ENCODE measurements at places on chromosomes 5 and 9.

GRCh38 chr9:76985581-76985980 lies 33.9 kb upstream of the FOXB2 start:
- no peak for DNase-seq

GRCh38 chr9:129476821-129477611 lies 143.9 kb downstream of the C9orf50 start:
- DNase-seq, result no peak

DNA sequence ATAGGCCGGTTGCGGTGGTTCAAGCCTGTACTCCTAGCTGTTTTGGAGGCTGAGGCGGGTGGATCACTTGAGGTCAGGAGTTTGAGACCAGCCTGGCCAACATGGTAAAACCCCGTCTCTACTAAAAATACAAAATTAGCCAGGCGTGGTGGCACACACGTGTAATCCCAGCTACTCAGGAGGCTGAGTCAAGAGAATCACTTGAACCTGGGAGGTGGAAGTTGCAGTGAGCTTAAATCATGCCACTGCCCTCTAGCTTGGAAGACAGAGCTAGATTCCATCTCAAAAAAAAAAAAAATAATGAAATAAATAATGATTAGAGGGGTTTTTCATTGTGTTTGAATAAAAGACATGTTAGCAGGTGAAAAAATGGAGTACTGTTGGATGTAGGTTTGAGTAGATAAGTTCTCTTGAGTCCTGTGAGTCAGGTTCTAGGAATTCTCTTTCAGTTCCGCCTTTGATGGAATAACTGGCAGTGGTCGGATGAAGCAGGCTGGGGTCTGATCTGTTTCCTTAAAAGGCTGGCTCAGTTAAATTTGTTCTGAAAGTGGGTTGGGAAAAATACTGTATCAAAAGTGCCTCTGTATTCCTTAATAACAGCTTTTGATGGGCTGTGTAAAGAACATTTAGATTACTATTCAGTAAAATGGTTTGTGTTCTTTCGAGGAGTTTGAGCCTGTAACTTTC lies 73.2 kb downstream of the AOPEP start:
- DNase-seq, result no peak

- DNase-seq, result no peak
These were observed 13.0 kb downstream of the CLPTM1L start for GRCh38 chr5:1331861-1332405.

GRCh38 chr5:168875832-168876231 lies 296.7 kb upstream of the PANK3 start:
- DNase-seq, result no peak

DNA sequence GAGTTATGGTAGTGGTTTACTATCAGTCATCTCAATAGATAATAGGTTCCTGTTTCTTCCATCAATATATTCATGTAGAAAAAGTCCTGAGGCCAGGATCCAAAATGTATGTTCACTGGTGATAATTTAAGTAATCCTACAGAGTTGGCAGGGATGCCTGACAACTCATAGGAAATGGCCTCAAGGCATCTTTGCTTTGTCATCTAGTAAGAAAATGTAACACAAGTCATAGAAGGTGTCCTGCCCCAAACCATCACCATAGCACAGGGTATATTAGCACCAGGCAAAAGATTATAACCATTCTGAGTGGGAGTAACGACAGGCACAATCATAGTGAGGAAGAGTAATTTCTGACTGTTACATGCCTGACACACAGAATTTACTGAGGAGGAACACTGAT lies 257.0 kb downstream of the TMEM167A start:
- DNase-seq, result no peak

GRCh38 chr9:15475923-15476536 lies 34.7 kb downstream of the PSIP1 start:
- DNase-seq, result no peak

- no peak for DNase-seq
These were observed 30.1 kb upstream of the SIL1 start for GRCh38 chr5:139228201-139228803.

DNA sequence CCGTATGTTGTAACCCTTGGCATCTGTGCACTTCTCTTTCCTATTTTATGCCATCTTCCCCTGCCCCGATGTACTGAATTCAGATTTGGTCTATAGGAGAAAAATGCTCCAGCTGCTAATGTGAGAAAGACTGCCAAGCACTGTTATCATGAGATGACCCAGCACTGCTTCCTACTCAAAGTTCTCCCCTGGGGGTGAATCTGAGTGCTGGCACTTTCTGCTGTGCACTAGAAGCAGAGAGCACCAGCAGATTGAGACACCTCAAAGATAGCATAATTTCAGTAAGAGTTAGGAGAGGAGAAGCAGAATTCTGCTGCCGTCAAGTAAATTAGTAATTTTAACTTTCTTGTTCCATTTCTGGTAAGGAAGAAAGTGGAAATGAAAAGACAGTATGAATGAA lies 92.8 kb upstream of the ACOT12 start:
- DNase-seq, result no peak

DNA sequence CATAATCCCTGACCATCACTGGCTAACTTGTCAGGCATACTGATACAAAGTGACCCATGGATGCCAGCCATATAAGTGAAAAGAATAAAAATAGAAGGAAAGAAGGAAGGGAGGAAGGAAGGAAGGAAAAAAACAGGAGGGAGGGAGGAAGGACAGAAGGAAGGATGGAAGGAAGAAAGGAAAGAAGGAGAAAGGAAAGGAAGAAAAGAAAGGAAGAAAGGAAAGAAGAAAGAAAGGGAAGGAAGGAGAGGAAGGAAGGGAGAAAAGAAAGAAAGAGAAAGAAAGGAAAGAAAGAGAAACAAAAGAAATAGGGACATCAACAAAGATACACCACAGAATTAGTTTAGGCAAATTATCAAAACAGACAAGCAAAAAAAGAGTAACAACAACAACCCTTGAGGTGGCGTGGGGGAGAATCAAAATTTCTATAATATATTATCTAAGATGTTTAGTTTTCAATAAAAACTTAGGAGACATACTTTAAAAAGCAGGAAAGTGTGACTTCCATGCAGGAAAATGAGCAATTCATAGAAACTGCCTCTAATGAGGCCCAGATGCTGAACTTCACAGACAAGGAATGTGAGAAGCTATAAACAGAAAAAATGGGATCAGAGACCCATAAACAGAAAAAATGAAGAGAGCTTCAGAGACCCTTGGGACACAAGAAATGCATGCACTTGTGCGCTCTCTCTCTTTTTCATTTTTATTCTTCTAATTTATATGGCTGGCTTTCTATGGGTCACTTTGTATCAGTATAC lies 96.1 kb upstream of the NFIL3 start:
- DNase-seq, result no peak

DNA sequence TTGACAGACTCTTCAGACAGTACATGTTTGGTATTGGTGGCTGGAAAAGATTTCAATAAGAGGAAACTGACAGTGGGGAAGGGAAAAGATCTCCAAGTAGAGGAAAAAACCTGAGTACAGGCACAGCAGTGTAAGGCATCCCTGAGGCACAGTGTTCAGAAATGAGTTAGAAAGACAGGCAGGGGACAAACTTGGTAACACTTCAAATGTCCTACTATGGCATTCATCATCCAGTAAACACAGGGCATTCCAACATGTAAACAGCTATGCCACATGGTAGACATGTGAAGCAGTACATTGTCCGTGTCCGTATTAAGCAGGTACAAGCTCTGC lies 45.0 kb upstream of the NR5A1 start:
- DNase-seq, result no peak

- DNase-seq, result no peak
These were observed 113.7 kb upstream of the LMX1B start for GRCh38 chr9:126499911-126500599.

DNA sequence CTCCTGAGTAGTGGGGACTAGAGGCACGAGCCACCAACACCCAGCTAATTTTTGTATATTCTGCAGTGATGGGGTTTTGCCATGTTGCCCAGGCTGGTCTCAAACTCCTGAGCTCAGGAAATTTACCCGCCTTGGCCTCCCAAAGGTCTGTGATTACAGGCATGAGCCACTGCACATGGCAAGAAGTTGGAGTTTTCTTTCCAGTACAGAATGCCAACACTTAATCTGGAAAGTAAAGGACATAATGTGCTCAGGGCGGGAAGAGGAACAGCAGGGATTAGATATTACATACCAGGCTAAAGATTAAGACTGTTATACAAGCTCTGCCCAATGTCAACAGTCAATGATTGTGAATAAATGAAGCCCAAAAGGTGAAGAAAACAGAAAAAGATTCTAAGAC lies 47.2 kb upstream of the AGXT2 start:
- no peak for DNase-seq

DNA sequence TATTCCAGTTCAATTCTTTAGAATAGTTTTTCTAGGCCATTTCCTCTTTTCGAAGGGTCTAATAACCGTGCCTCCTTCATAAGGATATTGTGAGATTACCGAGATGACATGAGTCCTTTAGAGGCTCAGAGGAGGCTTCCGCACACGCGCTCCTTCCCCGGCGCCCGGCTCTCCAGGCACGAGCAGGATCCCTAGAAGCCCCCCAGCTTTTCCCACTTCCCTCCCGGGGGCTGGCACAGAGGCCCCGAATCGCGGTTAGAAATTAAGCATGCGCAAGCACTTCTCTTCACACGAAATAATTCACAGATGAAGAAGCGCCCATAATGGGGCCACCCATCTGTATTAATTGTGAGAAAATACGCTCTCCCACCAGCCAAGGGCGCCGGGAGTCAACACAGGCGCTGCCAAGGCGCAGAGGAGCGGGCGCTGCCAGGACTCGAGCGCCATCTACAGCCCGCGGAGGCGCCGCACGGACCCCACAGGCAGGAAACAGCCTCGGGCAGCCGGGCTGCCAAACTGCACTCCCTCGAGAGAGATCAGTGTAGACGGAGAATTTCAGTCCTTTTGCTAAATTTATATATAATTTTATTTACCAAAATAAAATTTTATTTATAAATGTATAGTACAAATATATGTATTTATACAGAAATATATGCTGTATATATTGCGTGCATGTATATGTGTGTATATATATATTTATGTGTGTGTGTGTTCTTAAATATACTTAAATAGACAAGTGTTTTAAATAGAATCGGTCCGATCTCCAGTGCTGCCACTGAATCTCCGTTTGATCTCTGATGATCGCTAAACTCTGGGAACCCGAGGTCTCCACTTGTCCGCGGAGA lies 258.1 kb upstream of the NFIL3 start:
- peak; percentile 72 for DNase-seq

DNA sequence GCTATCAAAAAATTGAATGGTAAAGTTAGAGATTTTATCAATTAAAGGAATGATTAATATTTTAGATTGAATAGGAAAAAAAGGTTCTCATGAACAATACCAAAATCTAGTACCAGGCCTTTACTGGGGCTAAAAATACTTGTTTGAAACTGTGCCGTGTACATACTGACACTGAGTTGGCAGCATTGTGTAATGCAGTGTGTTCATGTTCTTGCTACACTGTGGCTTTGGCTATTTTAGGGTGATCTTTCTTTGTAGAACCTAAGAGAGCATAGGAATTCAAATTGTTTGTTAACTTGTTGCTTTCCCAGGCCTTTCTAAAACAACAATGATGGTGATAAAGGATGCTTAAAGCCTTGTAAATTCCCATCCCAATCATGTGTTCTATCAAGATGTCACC lies 80.9 kb downstream of the KIF4B start:
- DNase-seq, result no peak

DNA sequence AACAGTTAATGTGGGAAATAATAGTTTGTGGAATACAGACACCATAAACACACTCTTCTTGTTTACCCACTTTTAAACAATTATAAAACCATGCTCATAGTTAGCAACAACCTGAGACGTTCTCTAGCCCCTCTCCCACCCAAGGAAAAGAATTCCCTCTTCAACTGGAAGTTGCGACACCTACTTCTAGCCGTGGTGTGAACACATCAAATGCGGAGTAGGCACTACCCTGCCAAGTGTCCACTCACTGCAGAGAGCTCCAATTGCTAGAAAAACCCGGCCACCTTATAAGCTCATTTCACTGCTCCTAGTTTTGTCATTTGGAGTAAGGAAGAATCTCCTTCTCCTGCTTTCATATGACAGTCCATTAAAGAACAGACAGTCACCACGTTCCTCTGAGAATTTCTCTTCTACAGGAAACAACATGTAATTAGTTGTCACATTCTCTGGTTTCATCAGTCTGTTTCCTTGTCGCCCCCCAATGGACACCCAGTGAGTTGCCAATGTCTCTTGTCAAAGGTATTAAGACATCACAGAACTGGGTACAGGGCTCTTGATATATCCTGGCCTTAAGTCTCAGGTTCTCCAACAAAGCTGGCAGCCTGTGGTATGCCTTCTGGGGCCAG lies 47.3 kb downstream of the PRLR start:
- peak; percentile 23 for DNase-seq

DNA sequence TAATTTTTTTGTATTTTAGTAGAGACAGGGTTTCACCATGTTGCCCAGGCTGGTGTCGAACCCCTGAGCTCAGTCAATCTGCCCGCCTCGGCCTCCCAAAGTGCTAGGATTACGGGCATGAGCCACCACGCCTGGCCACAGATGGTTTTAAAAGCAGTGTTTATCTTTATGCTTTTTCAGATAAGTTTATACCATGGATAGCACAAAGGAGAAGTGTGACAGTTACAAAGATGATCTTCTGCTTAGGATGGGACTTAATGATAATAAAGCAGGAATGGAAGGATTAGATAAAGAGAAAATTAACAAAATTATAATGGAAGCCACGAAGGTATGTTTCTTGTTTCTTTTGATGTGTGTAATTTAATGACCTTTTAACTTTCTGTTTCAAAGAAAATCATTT lies 35.1 kb downstream of the POLK start:
- DNase-seq, result no peak

GRCh38 chr9:129570450-129571297 lies 50.2 kb downstream of the C9orf50 start:
- peak; percentile 11 for DNase-seq

DNA sequence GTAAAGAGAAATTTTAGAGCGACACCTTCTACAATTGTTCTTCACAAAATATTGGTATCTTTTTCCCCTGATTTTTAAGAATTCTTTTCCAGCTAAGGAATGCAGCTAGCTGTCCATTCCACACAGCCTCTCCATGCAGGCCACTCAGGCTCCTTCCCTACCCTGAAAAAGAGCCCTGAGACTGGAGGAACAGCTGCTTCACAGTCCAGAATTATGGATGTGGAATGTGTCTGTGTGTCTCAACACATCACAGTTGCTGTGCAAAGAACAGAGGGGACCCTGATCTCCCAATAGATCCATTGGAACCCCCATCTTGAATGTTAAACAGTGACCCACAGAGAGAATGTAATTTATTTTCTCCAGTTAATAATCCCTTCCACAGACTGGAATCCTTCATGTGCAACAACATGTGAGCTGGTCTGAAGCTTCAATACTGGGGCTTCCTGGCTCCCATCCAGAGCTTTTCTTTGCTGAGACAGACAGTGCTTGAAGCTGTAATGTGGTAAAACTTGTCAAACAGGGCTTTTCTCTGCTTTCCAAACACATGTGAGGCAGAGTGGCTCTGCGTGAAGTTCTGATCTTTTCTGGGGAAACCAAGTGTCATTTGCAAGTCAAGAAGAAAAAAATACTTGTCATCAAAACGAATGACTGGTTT lies 53.3 kb upstream of the SMC5 start:
- no peak for DNase-seq

DNA sequence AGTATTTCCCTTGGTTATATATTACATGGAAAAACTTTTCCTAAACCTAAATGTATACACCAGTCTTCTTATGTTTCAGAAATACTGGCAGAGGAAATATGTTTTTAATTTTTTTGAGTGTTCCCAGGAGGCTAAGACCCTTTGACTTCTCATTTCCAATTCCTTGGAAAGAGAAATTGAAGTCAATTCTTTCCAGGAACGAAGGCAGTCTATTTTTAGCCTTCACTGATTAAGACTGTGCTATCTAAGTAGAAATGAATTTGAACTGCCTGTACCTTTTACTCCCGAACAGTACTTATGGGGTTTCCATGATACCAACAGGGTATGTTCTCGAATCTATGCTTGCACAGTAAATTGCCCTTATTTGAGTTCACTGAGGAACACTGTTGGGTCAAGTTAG lies 340.3 kb upstream of the CD180 start:
- DNase-seq, result no peak

- DNase-seq, result no peak
These were observed 127.1 kb downstream of the TMC1 start for GRCh38 chr9:72648324-72649126.
